ENCODE measurements at places on chromosomes 6 and 20. TPM values are rescaled to one million over a fixed set of nuclear protein-coding genes. Genes with fewer than 3 reads are reported as not detected.

OR2H1 gene
- total RNA-seq = not detected

SLC22A23 gene
- total RNA-seq = 53.5 TPM

IBTK gene
- total RNA-seq = 43.2 TPM

HLA-DQB2 gene
- not detected for total RNA-seq

LY6G6D gene
- not detected for total RNA-seq

ADGRB3 gene
- total RNA-seq = not detected

NRSN1 gene
- total RNA-seq = not detected

BHLHE23 gene
- not detected for total RNA-seq

PDE7B gene
- 4.5 TPM for total RNA-seq

VNN1 gene
- total RNA-seq = not detected

PTP4A1 gene
- total RNA-seq = 20.3 TPM

DDX43 gene
- 0.33 TPM for total RNA-seq
